ENCODE measurements at places on chromosomes 5 and 9.

GRCh38 chr5:124952079-124952478, 205.6 kb upstream of the ZNF608 start:
- DNase-seq = no peak

GRCh38 chr9:130150779-130151382, 21.3 kb upstream of the NCS1 start:
- DNase-seq = no peak

DNA sequence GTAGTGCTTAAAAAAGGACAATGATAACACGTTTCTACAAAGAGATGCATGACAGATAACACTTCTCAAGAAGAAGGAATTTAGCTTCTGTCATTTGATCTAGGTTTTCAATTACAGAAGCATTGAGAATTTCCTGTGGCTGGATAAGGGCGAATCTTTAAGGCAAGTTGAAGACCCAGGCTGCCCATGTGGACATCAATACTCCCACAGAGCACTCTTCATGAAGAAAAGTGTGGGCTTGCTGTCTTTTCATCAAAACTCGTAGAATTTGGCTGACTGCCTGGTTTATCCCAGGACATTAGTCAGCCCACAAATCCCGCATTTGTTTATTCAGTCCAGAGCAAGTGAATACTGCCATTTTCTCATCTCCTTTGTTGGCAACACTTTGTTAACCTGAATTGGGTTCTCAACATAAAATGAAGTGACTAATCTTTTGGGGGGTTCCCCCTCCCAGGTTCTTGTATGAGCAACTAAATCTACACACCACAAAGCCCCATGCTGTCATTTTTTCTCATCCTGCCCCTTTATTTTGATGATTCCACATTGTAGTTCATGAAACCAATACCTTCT, 43.4 kb upstream of the CDKN2B start:
- DNase-seq = peak; percentile 83

- DNase-seq = no peak
Measured at GRCh38 chr5:21654-22233, 70.2 kb upstream of the PLEKHG4B start.

DNA sequence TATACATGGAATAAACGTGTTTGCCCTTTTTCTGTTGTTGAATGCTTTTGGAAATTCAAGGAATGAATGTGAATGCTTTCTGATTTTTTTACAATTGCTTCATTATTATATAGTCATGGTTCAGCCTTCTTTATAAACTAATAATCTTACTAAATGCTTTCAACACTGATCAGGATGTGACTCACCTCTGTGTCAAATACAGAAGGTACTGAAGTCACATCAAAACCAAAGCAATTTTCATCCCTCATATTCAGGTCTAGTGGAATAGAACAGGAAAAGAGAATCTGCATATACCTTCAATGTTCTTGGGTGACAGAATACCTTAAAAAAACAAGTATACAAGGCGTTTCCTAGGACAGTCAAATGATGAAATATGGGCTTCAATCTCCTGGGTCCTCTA, 170.7 kb downstream of the PDE4D start:
- DNase-seq = no peak
